ENCODE measurements at places on chromosomes 16 and 17.

DNA sequence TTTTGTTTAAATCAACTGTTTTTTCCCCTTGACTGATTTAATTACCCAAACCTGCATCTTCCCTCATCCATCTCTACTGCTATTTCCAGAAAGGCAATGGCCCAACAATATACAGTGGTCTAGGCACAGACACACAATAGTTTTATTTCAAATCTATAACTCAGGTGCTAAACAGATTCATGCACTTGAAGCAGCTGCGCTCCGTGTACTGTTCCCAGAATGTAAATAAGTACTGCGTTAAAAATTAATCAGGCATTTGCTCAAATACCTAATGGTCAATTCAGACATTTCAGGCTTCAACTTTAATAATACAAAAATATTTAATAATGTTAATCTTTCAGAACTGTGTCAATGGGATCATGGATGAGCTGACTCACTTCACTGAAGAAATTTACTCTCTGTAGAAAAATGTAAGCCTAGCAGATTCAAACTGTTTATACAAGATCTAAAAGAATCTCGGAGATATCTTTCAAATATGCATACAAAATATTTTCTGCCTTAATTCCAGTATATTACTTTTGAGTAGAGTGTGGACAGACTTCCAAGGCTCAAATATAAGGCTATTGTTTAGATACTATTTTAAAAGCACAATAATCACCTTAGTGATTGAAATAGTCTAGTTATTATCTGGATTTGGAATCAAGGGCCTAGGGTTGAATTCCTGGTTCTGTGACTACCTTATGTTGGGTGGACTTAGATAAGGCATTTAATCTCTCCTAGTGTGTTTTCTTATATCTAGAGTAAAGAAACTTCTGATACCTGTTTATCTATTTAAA, 97.4 kb upstream of the PSMD7 start:
- no peak for ATAC-seq

- peak; percentile 48 for ATAC-seq
Observed at GRCh38 chr17:18182978-18183333, 672 bp upstream of the ALKBH5 start.

DNA sequence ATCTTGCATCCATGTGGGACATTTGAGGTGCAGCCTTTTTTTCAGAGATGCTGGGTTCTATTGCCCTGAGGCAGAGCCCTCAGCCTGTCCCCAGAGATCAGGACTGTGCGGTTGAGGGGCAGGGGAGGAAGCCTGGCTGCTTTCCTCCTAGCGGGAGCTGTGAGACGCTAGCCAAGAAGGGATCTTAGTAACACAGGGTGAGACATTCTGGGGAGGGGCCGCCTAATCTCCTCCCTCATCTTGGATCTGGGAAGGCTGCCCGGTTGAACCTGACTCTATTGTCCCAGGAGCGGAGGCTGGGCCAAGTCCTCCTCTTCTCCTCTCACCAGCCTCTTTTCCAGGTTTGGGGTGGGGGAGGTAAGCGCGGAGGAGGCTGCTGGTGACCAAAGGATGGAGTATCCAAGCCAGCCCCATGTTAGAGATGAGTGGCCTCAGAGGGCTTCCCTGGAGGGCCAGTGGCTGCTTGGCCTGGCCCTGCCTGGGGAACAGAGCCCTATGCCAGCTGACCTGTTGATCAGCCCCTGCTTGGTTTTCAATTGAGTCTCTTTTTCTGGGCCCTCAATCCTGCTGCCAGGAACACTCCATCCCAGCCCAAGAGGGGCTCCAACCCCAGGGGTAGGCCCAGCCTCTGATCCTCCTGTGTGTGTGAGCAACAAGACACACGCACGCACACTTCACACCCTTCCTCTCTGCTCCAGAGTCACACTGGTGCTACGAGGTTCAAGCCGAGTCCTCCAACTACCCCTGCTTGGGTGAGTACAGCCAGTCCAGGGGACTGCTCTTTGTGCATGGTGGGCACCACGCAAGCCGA, 5.0 kb downstream of the CA4 start:
- ATAC-seq, result peak; percentile 44

- peak; percentile 26 for ATAC-seq
Observed at GRCh38 chr17:46818929-46819859, 702 bp upstream of the WNT3 start.

DNA sequence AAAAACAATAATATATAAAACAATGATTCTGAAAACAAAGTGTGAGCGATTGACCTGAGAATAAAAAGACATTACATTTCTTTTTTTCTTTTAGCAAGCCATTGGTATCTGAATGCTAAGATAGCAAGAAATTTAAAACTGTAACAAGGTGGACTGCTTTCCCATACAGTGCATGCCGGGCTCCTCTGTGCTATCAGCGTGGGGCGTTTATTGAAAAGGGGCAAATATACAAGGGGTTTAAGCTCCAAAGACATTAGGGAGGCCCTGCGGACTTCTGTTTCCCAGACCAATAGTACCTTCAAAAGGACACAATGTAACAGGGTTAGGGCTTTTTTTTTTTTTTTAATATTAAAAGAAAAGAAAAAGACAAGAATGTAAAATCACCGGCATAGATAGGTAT, 261.3 kb downstream of the ZFHX3 start:
- ATAC-seq, result no peak

- ATAC-seq, result no peak
Observed at GRCh38 chr16:61798741-61799140, 237.5 kb downstream of the CDH8 start.

DNA sequence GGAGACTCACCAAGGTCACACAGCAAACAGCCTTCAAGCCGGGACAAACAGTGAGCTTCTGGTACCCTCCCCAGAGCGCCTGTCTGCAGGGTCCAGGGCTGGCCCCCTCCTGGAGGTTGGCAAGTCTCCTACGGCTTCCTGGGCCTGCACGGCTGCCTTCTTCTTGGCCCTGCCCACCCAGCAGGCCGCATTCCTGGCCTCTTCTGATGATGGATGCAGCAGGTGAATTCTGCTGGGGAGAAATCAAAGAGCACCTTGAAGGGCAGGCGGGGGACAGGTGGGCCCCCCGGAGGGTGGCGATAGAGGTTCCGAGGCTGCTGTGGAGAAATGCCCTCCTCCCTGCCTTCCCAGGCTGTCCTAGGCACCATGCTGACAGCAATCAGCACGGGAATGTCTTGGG, 3.8 kb upstream of the NOS2 start:
- ATAC-seq, result no peak

DNA sequence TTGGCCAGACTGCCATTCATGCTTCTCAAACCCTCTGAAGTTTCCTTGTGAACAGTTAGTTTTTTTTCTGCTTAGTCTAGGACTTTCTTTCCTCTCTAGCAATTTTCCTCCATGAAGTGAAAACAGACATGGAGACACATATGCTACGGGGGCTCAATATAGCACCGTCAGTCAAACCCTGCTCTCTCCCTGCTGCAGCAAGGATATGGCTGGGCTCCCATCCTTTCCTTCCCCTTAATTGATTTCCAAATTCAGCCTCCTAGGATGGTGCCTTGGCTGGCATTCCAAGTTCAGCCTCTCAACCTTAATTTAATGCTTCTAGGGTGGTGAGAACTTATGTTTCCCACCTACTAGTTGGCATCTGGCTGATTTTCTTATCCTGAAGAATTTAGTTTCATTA, 436.7 kb downstream of the NPIPA7 start:
- no peak for ATAC-seq

DNA sequence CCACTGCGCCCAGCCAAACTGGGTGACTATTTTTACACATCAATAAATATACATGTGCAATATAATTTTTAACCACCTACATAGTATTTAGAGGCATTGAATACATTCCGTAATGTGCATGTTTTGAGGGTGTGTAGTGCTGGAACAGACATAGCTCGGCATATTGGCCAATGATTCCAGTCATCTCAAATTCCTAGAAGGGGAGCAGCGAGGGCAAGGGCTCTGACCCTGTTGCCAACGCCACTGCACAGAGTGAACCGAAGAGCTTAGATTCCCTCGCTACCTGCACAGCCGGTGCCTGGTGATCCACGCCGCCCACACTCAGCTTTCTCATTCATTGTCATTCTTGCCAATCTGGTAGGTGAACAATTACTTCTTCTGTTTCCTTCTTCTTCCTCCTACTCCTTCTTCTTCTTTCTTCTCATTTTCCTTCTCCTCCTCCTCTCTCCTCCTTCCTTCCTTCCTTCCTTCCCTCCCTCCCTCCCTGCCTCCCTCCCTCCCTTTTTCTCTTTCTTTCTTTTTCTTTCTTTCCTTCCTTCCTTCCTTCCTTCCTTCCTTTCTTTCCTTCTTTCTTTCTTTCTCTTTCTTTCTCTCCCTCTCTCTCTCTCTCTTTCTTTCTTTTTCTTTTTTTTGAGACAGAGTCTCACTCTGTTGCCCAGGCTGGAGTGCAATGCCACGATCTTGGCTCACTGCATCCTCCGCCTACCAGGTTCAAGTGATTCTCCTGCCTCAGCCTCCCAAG, 26.3 kb upstream of the ATP2A3 start:
- peak; percentile 85 for ATAC-seq

GRCh38 chr17:57898487-57899311, 48.9 kb upstream of the MRPS23 start:
- peak; percentile 91 for ATAC-seq

- no peak for ATAC-seq
Observed at GRCh38 chr16:70695331-70696070, 9.6 kb upstream of the MTSS2 start.

GRCh38 chr16:56855201-56855600, 9.8 kb upstream of the SLC12A3 start:
- ATAC-seq, result no peak

GRCh38 chr17:54901230-54901822, 674 bp downstream of the TOM1L1 start:
- peak; percentile 2 for ATAC-seq

DNA sequence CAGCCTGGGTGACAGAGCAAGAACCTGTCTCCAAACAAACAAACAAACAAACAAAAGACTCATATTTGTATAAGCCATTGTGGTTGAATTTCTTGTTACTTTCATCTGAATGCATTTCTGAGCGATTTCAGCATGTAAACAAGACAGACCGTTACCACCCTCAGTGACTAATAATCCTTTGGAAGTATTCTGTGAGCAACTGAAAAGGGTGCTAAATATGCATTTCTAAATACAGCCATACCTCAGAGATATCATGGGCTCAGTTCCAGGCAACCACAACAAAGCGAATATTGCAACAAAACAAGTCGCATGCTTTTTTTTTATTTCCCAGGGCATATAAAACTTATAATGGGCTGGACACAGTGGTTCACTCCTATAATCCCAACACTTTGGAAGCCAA, 109.0 kb downstream of the USP31 start:
- ATAC-seq, result no peak

DNA sequence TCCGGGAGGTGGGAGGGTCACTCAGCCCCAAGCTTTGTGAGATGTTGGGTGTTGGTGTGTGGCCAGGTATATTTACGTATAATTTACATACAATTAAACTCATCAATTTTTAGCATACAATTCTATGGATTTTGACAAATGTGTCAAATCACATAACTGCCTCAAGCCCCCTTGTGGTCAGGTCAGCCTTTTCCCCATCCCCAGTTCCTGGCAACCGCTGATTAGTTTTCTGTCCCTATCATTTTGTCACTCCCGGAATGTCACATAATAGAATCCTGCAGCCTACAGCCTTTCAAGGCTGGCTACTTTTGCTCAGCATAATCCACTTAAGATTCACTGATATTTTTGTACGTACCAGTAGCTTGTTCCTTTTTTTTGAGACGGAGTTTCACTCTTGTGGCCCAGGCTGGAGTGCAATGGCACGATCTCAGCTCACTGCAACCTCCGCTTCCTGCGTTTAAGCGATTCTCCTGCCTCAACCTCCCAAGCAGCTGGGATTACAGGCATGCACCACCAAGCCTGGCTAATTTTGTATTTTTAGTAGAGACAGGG, 19.3 kb upstream of the RAI1 start:
- ATAC-seq, result no peak

DNA sequence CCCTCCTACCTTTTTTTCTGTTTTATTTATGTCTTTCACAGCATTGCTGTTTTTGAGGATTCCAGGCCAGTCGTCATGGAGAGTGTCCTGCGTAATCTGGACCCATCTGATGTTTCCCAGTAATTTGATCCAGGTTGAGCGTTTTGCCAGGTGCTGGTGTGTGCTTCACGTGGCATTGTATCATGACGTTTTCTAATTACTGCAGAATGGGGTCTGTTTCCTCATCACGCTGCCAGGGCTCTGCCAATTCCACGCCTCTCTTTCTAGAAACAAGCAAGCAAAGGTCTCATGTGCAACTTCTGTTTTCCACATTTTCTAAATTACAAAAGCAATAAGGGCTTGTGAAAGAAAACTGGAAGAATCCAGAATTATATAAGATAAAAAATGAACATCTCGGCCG, 28.3 kb upstream of the BHLHA9 start:
- ATAC-seq, result no peak

- ATAC-seq, result no peak
Observed at GRCh38 chr17:51036084-51036483, 84.6 kb downstream of the SPAG9 start.

DNA sequence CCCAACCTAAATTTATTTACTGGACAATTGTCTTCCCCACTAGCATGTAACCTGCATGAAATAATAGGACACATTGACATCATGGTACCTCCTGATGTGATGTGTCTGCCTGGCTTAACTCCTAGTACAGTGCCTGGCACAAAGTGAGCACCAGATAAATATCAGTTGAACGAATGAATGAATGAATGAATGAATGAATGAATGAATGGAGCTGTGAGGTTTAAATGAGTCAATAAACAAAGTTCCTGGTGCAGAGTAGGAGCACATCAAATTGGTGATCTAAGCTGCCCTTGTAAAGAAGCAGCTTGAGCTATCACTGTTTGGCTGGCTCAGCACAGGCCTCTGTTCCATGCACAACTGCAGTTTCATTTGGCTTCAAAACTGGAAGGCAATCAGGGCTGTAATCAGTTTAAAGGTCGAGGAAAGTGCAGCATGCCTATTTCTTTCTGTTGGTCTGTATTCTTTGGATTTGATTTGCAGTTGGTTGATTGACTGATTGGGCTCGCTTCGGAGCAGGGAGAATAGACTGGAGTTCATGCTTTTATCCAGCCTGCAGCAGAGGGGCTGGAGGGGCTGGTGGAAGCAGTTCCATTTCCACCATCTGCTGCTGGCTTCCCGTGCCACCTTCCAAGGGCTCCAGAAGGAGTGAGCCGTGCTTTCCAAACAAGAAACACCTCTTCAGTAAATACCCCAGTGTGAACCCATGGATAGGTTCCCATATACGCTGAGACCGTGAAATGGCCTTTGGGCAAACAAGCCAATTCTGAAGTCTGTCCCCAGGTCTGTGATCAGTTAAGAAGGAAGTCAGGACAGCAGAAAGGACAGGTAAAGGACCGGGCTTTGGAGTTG, 54.6 kb downstream of the GPRC5B start:
- no peak for ATAC-seq

- peak; percentile 72 for ATAC-seq
Observed at GRCh38 chr16:54722210-54722676, 208.4 kb upstream of the IRX5 start.

- peak; percentile 85 for ATAC-seq
Observed at GRCh38 chr16:67993207-67994039, 5.9 kb downstream of the DPEP2 start.

Data from motor neuron (in vitro differentiated cells).